HS-27A (cell line): ENCODE measurements at places on chromosomes 2 and 18.
A peak's percentile ranks its signal among the peaks of the same experiment; 100 is the strongest.

DNA sequence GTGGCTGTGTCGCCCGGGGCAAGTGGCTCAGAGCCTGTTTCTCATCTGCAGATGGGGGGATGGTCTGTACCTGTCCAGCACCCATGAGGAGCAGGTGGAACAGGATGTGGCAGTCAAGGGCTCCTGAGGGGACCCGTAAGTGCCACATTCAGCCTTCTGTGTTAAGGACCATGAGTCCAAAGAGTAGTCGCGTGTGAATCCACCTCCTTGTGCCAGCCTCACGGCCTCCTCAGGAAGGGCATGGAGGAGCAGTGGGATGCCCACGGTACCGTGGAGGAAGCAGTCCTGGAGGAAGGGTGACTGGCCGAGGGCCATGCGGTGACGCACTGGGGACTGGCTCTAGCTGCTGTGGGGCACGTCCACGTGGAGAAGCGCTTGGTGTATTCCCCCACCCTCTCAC lies 61.1 kb downstream of the ODC1 start:
- no peak for DNase-seq

DNA sequence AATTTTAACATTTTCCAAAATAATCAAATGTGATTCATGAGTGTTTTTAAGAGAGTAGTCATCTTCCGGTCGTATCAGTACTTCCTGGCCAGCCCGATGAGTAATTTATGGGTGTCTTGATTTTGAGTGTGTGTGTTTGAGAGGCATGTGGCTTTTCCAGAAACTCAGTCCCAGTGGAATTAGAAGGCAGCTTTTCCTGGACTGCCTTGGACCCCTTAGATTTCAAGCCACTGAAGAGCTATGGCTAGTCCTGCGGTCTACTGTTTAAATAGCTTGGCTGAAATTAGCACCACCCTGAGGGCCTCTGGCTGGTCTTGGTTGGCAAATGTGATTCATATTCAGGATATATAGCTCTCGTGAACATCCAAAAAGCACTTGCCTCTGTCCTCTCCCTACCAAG lies 59.4 kb downstream of the HK2 start:
- peak; percentile 73 for DNase-seq

DNA sequence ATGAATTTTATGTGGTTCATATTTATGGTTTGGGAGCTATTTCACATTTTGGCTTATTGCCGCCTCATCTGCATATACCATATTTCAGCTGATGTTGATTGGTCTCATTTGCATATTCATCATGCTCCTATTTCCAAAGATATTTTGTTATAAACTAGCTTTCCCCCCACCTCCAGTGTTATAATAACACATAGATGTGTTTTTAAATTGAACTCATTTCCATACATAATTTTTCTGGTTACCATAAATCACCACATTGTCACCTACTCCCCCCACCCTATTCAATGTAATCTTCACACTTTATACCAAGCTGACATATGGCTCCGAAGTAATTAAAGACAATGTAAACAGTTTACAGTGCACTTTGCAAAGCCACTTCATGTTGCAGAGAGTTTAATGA lies 101.2 kb downstream of the FSHR start:
- DNase-seq = no peak

- no peak for DNase-seq
Observed at GRCh38 chr2:113876503-113877387, 13.1 kb upstream of the ACTR3 start.

DNA sequence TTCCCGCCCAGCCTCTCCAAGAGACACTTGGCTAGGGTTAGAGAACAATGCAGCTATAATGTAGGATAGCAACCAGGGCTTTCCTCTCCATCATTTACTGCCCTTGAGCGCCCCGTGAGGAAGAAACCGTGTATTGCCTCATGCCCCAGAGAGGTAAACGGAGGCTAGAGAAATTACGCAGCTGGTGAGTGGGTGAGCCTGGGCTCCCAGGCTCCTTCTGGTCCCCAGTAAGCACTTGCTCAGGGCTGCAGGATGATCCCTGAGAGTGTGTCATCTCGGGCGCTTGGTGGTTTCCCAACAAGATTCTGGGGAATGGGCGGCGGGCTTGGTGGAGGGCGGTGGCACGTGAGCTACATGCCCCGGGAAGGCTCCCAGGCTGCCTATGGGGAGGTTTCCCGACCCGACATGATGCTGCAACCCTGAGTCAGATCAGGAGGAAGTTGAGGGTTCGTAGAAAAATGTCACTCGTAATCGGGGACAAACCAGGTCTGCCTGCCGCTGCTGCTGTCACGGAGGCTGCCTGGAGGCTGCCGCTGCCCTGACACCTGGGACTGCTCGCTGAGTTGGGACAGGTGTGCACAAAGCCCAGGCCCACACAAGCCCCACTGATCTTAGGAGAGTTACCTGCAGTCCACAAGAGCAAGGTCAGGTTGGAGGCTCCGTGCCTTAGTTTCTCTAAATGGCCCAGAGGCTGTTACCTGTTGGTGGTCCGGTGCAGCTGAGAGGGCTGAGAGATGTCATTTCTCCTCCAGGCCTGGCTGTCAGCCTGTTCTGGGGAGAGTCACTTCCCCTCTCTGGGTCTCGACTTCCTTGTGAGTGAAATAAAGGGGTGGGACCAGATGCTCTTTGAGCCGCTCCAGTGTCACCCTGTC lies at the start of gene GPR55:
TSS of gene GPR55 (minus strand) at position 773 of the 872 bp plus-strand sequence. CDS start 14,280 bp downstream, outside the sequence.
- DNase-seq = no peak

GRCh38 chr2:103616891-103617290 lies 855.1 kb downstream of the TMEM182 start:
- DNase-seq = no peak

DNA sequence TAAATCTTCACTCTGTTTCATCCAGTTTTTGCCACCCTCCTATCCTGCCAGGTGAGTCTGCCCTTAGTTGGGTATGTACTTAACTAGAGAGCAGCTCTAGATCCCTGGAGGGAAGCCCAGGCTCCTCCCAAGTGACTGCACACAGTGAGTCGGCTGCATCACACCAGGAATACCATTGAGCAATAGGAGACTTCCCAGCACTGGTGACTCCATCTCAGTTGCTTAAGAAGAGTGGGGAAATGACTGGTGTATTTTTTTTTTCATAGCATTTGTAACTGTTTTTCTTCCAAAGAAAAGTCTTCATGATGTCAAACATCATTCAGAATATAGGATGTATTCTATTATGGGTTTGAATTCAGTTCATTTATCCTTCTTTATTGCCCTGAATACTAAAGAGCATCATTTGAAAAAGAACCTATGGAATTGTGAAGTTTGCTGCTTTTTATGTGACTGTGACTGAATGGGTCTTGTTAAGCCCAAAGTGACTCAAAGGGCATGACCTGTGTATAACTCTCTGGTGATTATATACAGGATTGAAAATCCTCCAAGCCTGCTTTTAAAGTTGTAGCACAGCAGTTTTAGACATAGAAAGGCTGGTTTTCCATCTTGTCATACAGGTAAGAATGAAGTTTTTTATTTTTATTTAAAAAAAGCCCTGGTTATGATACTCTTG lies 84.3 kb downstream of the MAP3K20 start:
- DNase-seq = no peak

DNA sequence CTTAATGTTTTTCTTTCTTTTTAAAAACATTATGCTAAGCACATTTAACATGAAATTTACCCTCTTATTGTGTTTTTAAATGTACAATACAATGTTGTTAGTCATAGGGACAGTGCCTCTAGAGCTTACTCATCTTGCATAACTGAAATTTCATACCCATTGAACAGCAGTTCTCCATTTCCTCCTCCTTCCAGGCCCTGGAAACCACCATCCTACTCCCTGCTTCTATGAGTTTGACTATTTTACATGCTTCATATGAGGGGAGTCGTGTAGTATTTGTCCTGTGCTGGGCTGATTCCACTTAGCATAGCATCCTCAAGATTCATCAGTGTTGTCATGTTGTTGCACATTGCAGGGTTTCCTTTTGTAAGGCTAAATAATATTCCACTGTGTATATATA lies 92.6 kb downstream of the SPATS2L start:
- DNase-seq = peak; percentile 73

DNA sequence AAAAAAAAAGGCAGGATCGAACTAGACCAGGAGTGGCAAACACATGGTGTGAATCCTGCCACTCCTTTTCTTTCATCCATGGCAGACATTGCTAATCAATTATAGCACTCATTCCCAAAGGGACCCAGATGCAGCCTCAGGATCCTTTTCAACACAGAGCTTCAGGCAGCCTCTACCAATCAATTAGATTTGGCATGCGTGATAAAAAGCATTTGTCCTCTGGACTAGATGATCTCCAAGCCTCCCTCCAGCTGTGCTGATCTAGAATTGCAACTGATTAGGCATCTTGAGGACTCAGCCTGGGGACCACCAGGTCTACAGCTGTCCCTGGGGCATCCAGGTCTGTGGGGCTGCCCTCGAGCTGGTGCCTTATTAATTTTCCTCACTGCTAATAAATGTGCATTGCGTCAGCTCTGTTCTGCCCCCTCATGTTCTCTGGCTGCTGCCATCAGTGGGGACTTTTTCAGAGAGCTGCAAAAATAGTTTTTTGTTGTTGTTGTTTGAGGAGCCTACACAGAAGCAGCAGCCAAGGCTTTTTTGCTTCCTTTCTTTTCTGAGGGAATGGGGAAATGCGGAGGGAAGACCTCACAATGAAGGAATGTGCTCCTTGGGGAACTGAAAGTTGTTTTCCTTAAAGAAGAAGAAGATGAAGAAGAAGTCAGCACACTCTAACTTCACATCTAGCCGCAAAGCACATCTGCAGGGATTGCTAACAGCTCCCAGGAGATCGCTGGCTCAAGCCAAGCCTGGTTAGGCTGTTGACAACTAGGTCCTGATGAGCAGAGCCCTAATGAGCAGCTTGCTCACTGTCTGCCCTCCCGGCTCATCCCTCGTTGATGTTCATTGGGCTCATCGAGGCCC lies 8.8 kb upstream of the ATOH8 start:
- no peak for DNase-seq

GRCh38 chr2:221347471-221347870 lies 224.6 kb downstream of the EPHA4 start:
- no peak for DNase-seq

DNA sequence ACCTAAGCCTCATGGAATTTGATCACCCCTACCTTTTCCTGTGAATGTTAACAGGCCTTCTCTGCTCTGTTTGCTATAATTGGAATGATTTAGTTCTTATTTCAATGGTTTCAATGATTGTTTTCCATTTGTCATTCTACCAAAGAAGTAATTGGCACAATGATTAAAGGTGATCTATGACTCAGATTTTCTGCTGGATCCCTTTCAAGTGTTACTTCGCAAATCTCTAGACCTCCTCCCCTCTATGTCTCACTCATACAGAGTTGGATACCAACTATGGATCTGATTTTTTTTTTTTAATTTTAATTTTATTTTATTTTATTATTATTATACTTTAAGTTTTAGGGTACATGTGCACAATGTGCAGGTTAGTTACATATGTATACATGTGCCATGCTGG lies 29.6 kb upstream of the FAM117B start:
- no peak for DNase-seq

DNA sequence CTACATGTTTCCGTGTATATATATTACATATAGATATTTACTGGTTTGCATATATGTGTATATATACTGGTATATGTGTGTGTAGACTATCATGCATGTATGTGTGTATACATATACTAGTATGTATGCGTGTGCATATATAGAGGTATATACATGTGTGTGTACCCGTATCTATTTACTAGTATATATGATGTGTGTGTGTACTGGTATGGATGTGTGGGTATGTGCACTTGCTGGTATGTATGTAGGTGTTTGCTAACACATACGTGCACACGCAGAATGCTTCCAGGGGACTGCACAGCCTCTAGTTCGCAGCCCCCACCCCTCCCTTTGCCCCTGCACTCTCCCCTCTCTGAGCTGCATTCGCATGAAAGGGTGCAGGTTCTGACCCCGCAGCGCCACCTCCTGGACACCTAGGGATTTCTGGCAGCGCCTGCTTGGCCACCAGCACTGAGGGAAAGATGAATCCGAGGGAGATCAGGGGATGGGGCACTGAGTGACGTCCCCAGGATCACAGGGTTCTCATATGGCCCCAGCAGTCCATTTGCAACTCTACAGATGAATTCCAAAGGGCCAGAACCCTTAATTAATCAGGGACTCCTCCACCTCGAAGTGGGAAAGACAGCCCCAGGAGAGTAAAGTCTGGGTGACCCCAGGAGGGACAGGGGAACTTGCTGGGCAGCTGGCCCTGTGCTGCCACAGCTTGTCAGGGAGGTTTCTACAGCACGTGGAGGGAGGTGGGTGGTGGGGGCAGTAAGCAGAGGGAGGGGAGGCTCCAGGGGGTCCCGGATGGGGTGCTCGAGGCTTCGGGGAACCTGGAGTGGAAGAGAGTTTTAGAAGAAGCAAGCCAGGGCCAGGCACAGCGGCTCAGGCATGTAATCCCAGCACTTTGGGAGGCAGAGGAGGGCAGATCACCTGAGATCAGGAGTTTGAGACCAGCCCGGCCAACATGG lies 66.8 kb upstream of the ASAP2 start:
- no peak for DNase-seq

DNA sequence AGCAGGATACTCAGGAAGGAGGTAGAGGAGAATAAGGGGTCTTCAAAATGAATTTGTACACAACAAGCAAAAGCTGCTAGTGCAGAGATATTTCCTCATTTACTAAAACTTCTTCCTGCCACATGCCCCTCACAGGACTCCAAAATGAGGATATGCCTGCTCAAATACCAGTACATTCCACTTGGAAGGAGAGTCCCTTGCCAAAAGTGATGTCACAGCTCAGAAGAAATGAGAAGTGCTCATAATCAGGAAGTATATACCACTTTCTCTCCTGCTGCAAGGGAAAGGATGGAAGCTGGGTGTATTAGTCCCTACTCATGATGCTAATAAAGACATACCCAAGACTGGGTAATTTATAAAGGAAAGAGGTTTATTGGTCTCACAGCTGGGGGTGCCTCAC lies 87.7 kb upstream of the FSHR start:
- DNase-seq = no peak

GRCh38 chr2:136443661-136444060 lies 321.7 kb upstream of the THSD7B start:
- DNase-seq = no peak

DNA sequence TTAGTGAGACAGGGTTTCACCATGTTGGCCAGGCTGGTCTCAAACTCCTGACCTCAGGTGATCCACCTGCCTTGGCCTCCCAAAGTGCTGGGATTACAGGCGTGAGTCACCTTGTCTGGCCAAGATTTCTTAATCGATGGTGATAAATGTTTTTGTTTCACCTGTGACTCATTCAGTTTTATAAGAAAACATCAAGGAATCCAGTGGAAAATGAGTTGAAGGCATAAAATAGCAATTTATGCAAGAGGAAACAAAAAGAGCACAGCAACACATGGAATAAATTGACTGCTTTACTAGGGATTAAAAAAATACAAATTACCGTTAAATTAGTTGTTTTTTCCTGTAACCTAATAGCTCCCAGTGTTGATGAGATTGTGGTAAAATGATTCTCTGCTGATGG lies 80.2 kb downstream of the CDK15 start:
- no peak for DNase-seq

GRCh38 chr2:8514796-8515758 lies 166.8 kb upstream of the ID2 start:
- no peak for DNase-seq

DNA sequence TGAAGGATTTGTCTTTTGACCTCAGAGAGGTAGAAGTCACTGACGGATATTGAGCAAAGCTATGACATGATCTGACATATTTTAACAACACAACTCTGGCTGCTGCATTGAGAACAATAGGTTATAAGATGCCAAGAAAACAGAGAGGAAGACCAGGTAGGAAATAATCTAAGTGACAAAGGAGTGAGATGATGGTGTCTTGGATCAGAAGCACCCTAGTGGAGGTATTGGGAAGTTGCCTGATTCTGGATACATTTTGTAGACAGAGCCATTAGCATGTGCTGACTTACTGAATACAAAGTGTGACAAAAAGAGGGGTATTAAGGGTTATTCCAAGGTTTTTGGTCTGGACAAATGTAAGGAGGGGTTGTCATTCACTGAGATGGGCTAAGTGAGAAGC lies 1438.1 kb downstream of the DPP10 start:
- no peak for DNase-seq

GRCh38 chr18:27839141-27839540 lies 337.8 kb downstream of the CDH2 start:
- DNase-seq = peak; percentile 81
